ENCODE measurements at places on chromosomes 16 and 17.

GRCh38 chr16:83220066-83220465, 587.7 kb upstream of the HSBP1 start:
- DNase-seq, result no peak

GRCh38 chr17:21678393-21679081, 13.8 kb upstream of the KCNJ18 start:
- DNase-seq, result no peak

DNA sequence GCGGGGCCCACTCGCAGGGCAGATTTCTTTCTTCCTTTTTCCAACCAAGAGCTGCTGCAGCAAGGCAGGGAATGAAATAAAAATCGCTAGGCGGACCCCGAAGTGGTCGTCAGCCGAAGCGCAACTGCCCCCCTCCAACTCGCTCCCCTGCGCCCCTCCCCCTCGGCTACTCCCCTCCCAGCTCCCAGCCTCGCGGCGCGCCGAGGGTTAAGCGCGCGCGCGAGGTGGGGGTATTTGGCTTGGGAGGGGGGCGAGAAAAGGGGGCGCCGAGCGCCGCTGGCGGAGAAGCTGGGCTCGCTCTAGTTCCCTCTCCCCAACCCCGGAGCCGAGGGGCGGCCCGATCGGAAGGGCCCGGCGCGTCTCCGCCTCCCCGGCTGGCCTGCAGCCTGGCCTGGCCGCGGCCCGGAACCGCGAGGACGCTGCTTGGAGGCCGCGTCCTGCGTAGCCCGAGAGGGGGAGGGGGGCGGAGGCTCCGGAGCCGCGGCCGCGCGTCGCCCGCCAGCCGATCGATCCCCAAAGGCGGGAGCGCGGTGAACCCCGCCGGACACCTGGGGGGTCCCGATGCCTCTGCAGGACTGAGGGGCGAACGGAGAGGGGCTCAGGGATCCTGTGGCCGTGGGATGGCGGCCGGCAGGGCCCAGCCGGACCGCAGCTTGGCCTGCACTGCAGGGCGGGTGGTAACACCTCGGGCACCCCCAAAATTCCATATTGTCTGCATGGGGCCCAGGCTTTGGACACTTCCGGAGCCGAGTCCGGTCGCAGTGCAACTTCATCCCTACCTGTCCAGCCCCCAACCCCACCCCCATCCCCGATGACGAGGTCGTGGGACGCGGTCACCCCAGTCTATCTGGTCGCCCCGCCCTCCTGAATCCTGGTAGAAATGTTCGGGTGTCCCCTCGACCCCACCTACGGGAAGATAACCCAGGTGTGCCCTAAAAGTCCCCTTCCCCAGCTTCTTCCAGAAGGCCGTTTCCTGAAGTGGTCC, 4.9 kb upstream of the CBX4 start:
- no peak for DNase-seq

DNA sequence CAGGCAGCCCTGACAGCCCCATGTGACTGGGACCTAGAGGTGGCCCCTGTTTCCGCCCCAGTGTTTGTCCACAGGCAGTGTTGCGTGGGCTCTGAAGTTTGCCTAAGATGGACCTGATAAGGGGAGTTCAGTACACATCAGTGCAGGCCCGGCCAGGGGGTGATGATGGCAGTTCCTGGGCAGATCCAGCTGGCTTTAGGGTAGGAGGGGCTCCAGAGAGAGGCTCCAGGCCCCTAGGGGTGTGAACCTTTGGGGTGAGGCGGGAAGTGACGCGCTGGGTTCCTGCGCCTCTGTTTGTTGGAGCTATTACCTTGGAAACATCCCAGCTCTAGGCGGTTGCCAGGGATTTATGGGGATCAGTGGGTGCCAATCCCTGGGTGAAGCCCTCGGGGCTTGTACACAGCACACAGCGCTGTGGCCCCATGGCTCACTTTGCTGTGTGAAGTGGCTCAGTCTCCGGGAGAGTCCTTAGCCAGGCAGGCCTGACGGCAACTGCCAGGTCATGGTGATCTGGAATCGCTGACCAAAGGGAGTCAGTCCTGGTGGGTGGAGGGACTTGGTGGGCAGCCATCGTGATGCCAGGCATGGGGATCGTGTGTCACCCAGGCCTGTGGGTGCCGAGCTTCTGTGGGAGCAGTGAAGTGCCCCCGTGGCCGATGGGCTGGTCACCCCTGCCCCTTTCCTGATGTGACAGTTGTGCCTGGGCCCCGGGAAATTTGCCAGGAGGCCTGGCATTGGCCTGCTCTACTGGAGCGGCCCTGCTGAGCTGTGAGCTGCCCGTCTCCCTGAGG, 146.1 kb downstream of the SEC14L1 start:
- DNase-seq, result no peak

GRCh38 chr16:47956916-47957315, 198.9 kb downstream of the ABCC12 start:
- DNase-seq, result no peak

DNA sequence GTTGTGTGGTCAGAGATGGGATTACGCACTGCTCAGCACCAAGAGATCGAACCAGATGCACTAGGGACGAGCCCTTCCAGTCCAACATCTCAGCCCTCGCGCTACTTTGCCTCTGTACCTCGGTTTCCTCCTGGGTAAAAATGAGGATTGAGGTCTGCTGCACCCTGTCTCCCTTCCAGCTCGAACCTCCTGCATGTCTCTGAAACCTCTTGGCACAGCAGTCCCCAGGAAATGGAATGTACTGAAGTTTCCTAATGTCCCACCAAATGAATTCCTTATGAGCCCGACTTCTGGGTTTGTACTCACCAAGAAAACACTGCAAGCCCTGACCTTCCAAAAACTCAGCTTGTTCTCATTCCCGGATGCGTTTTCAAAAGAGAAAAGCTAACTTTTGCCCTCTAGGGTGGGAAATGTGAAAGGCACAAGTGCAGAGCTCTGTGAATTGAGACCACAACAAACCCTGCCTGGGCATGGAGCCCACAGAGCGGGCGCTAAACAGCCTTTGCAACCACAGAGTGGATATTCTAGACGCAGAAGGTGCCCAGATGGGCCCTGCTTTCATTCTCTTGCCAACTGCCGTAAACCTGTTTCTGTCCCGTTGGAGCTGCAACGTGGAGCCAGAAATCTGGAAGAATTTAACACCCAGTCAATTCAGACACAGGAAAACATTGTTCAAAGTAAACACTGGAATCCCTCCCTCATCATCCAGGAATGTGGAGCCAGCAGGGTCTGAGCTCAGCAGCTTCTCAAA, 10.3 kb downstream of the CDRT4 start:
- DNase-seq, result no peak

- no peak for DNase-seq
Measured at GRCh38 chr17:58217766-58218165, 1.3 kb downstream of the MKS1 start.

GRCh38 chr16:53198933-53199332, 144.1 kb downstream of the CHD9 start:
- no peak for DNase-seq

DNA sequence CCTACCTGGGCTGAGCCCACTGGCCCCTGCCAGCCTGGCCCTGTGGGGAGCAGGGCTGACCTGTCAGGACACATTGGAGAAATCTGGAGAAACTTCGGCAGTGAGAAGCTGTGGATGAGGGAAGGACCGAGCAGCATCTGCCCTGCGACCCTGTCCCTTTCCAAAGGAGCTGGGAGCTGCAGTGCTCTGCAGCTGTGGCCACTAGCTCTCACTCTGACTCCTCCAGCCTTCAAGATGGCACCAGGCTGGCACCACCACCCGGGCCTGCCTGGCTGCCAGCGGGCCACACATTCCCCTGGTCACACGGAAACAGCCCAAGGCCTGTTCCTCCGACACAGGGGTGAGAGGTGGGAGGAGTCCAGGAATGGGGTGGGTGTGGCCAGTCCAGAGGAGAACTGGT, 30.1 kb downstream of the CD300LG start:
- DNase-seq, result no peak

DNA sequence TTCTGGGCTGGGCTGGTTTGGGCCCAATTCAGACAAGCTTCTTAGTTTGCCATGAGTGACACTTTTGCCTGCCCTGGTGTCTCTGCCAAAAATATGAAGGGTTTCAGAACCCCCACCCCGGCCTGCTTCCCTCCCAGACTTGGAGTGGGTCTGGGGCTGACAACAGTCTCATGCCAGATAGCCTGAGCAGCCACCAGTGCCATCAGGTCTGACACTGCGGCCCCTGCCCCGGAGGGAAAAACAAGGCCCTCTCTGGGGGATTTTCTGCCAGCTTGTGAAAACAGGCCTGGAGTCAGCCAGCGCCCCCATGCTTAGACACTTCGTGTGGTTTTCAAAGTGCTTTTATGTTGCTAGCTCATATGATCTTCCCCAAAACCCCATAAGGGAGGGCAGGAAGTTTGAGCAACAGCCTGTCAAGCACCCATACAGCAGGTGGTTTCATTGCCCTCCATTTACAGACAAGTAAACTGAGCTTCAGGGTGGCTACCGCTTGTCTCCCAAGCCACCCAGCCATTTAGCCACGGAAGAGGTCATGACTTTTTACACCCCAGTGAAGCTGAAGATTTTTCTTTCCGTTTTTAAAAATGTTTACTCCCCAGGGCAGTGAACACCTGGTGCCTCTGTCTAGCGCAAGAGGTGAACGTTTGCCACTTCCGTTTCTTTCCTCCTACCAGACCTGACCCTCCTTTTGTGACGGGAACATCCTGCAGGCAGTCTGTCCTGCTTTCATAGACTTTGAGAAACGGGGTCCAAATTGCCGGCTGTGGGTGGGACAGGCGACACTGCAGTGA, 300.6 kb downstream of the SEC14L1 start:
- DNase-seq, result no peak
